CD8-positive, alpha-beta memory T cell (primary cell): ENCODE measurements at places on chromosomes 3 and 15. TPM values are rescaled to one million over a fixed set of nuclear protein-coding genes. Genes with fewer than 3 reads are reported as not detected.
A peak's percentile ranks its signal among the peaks of the same experiment; 100 is the strongest.

Gene GOLGA6B
- total RNA-seq, result not detected

- H3K27ac ChIP-seq, result no peak overlapping the region
- H3K4me1 ChIP-seq, result no peaks in the 10 kb centered on the region
- H3K36me3 ChIP-seq, result no peaks in the 10 kb centered on the region
- no peaks in the 10 kb centered on the region for H3K27me3 ChIP-seq
- no peak for DNase-seq
These were observed 81.6 kb upstream of the CHMP2B start for GRCh38 chr3:87145553-87145952.

Gene GMNC
- total RNA-seq, result not detected

DNA sequence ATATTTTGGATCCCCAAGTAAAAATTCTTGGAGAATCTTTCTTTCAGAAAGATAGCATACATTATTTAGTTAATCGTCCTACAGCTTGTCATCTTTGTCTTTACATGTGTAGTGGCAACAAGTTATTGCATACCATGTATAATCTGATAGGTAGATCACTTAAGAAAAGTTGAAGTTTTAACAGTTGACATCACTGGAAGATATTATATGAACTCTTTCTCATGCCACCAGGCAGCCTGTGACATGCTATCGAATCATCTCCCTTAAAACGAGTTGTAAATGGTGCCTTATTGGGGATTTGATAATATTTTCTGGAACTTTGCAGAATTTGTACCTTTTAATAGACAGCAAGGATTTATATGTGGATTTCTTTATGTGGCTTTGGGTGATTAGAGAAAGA is 8.7 kb downstream of the U2SURP start:
- H3K4me1 ChIP-seq, result peaks cover 39% of the 10 kb centered on the region
- H3K27me3 ChIP-seq, result no peaks in the 10 kb centered on the region
- no peaks in the 10 kb centered on the region for H3K36me3 ChIP-seq
- no peak for DNase-seq

- H3K27ac ChIP-seq, result peak overlapping the region; percentile 77
- no peak for DNase-seq
- no peaks in the 10 kb centered on the region for H3K36me3 ChIP-seq
- H3K4me1 ChIP-seq, result peaks cover 51% of the 10 kb centered on the region
- H3K27me3 ChIP-seq, result no peaks in the 10 kb centered on the region
- H3K4me3 ChIP-seq, result no peak overlapping the region
These were observed 773 bp downstream of the ANKRD28 start for GRCh38 chr3:15796771-15797641.

DNA sequence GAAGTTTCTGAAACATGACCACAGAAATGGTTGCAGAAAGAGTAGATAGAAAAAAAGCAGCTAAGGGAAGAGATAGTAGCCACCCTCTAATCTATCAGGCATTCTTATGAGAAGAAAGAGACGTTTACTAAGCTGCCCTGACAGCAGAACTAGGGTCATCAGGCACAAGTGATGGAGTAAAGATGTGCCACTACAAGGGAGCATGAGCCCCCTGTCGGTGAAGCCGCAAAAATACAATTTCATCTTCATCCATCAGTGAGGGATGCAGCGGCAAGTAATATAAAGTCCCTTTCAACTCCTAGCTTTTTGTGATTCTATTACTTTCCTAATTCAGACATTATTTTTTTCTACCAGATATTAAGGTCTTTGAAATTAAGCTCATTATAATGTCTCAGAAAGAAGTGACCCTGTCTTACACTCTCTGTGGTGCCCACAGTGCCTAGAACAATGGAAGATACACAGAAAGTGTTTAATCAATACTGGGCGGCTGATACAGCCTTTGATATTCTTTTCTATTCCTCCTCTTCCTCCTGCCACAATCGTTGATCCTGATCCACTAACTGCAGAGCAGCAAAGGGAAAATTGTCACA is 651.6 kb downstream of the NTRK3 start:
- no peak overlapping the region for H3K4me3 ChIP-seq
- H3K27ac ChIP-seq, result no peak overlapping the region
- no peaks in the 10 kb centered on the region for H3K4me1 ChIP-seq

DNA sequence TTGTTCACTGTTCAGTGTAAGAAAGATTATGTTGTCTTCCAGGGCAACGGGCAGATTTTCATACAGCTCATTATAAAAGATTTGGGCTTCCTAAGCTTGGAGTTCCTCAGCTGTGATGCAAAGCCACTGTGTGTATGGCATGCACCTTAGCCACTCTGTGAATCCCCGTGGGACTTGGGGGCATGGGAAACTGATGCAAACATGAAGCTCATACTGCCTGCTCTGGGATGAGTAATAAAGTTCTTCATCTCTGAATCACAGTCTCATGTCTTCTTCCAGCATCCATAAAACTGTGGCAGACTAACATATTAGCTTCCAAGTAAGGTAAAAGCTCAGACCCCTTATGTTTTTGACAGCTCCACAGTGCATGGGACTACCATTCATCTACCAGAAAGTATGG is 154.3 kb upstream of the RORA start:
- DNase-seq, result no peak
- no peaks in the 10 kb centered on the region for H3K27me3 ChIP-seq
- no peaks in the 10 kb centered on the region for H3K36me3 ChIP-seq
- H3K27ac ChIP-seq, result no peak overlapping the region
- no peaks in the 10 kb centered on the region for H3K4me1 ChIP-seq

GRCh38 chr3:124263168-124263567 is 271.2 kb upstream of the ROPN1 start:
- no peak overlapping the region for H3K4me3 ChIP-seq
- DNase-seq, result no peak
- H3K27ac ChIP-seq, result no peak overlapping the region
- H3K36me3 ChIP-seq, result no peaks in the 10 kb centered on the region
- H3K27me3 ChIP-seq, result no peaks in the 10 kb centered on the region

DNA sequence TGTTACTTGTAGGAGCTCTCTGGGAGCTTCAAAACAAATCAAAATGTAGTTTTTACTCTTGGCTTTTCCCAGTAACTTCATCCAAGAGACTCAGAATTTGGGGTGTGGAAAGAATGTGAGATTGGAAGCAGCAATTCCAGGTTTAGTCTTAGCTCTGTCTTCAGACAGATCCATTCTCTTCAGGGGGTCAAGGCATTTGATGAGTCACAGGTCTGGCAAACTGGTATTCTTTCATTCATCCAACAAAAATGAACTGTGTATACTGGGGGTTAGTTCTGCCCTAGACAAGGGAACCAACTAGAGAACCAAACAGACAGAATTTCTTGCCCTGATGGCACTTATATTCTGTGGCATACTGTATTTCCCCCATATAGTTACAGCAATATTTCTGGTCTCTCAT is 36.3 kb upstream of the CADPS start:
- DNase-seq, result no peak
- H3K36me3 ChIP-seq, result no peaks in the 10 kb centered on the region
- no peak overlapping the region for H3K27ac ChIP-seq
- no peaks in the 10 kb centered on the region for H3K27me3 ChIP-seq

GRCh38 chr15:49327927-49328326 is 95.1 kb upstream of the FGF7 start:
- H3K4me3 ChIP-seq, result no peak overlapping the region
- peaks cover 7% of the 10 kb centered on the region for H3K36me3 ChIP-seq
- H3K27me3 ChIP-seq, result no peaks in the 10 kb centered on the region
- H3K27ac ChIP-seq, result no peak overlapping the region

GRCh38 chr15:49619226-49619625 is 1.4 kb downstream of the FAM227B start:
- DNase-seq, result no peak
- H3K36me3 ChIP-seq, result no peaks in the 10 kb centered on the region
- H3K4me3 ChIP-seq, result no peak overlapping the region
- no peaks in the 10 kb centered on the region for H3K27me3 ChIP-seq
- no peak overlapping the region for H3K27ac ChIP-seq

Gene PLAAT1
- total RNA-seq, result not detected

Gene RAD51
- total RNA-seq, result 54.3 TPM

DNA sequence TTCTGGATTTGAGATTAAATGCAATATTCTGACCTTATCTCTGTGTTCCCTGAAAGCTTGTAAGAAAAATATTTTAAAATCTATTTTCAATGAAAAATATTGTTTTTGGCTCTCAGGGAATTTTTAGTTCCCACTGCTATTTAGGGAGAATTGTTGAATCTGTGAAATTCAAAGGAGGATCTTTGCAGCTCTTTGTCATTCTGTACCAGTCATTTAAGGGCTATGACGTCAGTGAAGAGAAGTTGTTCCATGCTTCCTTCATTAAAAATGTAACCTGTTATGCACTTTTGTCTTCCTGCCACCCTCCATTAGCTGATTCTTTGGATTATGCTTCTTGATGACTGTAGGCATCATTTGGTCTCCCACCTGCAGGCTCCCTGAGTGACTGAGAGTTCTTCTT is 427.8 kb upstream of the C2CD4B start:
- no peak for DNase-seq
- H3K4me3 ChIP-seq, result no peak overlapping the region
- no peaks in the 10 kb centered on the region for H3K36me3 ChIP-seq
- H3K27ac ChIP-seq, result no peak overlapping the region
- H3K4me1 ChIP-seq, result no peaks in the 10 kb centered on the region
- H3K27me3 ChIP-seq, result no peaks in the 10 kb centered on the region

DNA sequence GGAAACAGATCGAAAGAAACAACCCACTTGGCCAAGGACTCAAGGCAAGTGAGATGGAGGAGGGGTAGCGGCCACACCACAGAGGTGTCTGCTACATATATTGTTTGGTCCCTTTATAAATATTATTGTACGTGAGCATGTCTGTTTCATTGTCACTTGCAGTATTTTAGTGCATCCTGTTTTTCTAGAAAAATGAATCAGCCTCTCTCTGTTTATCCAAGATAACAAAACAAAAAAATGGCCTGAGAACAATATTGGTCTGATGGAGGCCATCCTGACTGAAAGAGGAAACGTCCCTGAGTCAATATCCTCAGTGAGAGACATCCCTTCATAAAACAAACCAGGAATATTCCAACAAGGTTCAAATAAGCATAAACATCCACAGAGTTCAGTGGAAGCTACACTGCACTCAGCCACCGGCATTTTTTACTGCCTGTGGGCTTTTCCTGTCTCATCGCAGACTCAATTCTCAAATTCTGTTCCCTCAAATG is 42.0 kb downstream of the WWTR1 start:
- no peaks in the 10 kb centered on the region for H3K36me3 ChIP-seq
- no peaks in the 10 kb centered on the region for H3K27me3 ChIP-seq
- no peak overlapping the region for H3K27ac ChIP-seq
- no peak for DNase-seq

GRCh38 chr3:13541691-13542090 is 7.2 kb upstream of the FBLN2 start:
- no peaks in the 10 kb centered on the region for H3K36me3 ChIP-seq
- H3K4me1 ChIP-seq, result peaks cover 14% of the 10 kb centered on the region
- H3K27me3 ChIP-seq, result no peaks in the 10 kb centered on the region
- no peak overlapping the region for H3K27ac ChIP-seq
- DNase-seq, result no peak

DNA sequence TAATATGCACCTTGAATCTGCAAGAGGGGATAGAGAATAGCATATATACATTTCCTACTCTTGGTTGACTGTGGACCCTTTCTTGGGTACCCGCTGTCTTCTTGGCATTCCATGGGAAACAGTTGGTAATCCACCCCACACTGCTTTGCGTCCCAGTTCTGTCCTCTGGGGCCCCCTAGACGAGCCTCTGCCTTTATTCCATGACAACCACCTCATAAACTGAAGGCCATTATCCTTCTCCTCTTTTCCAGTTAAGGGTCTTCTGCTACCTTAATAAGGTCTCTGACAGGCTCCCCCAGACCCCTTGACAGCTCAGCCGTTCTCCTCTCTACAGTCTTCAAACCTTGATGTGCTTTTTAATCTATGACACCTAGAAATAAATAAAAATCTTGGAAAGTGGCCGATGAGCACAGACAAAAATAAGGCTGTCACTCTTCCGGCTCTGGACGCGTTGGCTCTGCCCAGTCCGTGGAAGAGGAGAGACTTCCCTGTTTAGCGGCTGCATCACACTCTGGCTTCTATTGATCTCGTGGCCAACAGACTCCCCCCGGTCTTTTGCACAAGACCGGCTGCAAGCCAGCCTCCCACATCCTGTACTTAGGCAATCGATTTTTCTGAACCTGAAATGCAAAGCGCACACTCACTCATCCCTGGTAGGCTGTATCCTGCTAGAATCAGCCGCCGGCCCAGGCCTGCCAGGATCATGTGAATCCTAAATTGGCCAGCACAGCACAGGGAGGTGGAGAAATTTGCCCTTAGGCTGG is 251.0 kb upstream of the TLE3 start:
- H3K27ac ChIP-seq, result no peak overlapping the region
- H3K36me3 ChIP-seq, result no peaks in the 10 kb centered on the region
- no peak overlapping the region for H3K4me3 ChIP-seq
- no peak for DNase-seq

Gene MCTP2
- 17.0 TPM for total RNA-seq

- no peaks in the 10 kb centered on the region for H3K27me3 ChIP-seq
- H3K27ac ChIP-seq, result no peak overlapping the region
- no peak overlapping the region for H3K4me3 ChIP-seq
- peaks cover 12% of the 10 kb centered on the region for H3K4me1 ChIP-seq
- DNase-seq, result no peak
These were observed 187.5 kb downstream of the KLHL25 start for GRCh38 chr15:85607141-85607806.

GRCh38 chr15:51343466-51343865 is 2.0 kb downstream of the GLDN start:
- H3K4me3 ChIP-seq, result no peak overlapping the region
- no peaks in the 10 kb centered on the region for H3K4me1 ChIP-seq
- no peak for DNase-seq
- no peaks in the 10 kb centered on the region for H3K27me3 ChIP-seq
- no peak overlapping the region for H3K27ac ChIP-seq

DNA sequence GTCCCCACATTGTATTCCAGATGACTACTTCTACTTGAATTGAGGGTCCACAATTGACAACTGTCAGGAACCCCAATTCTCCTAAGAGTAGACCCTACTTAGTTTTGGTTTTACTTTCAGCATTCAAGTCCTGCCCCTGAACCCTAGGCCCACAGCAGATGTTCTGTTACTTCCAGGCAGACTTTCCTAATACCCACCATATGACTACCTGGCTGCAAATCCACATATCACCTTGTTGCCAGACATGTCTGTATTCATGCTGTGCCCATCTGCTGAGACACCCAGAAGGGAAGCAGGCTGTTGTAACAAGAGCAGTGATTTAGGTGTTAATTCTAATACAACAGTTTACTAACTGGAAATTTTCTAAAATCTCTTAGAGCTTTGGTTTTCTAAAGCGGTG is 235.1 kb upstream of the CCDC54 start:
- no peak for DNase-seq
- no peaks in the 10 kb centered on the region for H3K27me3 ChIP-seq
- no peaks in the 10 kb centered on the region for H3K36me3 ChIP-seq
- H3K4me3 ChIP-seq, result no peak overlapping the region
- H3K27ac ChIP-seq, result no peak overlapping the region

DNA sequence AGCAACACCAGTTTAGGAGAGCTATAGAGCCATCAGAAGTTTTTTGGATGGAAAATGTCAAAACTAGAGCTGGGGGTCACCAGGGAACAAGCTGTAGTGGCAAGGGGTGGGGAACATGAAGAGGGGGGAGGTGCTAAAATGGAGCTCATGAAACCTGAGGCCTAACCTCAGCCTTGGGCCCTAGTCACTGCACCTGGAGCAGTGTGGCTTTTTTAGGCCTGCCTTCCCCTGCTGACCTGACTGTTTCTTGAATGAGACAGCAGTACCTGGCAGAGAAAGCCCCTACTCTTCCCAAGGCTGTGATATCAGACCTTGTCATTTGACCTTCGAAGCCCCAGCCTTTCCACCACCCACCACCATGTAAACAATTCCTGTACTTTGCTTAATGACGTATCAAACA is 383.5 kb downstream of the EPHB1 start:
- H3K27me3 ChIP-seq, result no peaks in the 10 kb centered on the region
- DNase-seq, result no peak
- no peak overlapping the region for H3K27ac ChIP-seq
- H3K4me3 ChIP-seq, result no peak overlapping the region
